ENCODE measurements at places on chromosomes 4 and X. TPM values are rescaled to one million over a fixed set of nuclear protein-coding genes. Genes with fewer than 3 reads are reported as not detected.

Gene GLRB
- polyA plus RNA-seq: 15.5 TPM

Gene EVC2
- polyA plus RNA-seq: 9.9 TPM

- no peak for DNase-seq
These were observed 164.8 kb upstream of the PITX2 start for GRCh38 chr4:110787707-110788106.

DNA sequence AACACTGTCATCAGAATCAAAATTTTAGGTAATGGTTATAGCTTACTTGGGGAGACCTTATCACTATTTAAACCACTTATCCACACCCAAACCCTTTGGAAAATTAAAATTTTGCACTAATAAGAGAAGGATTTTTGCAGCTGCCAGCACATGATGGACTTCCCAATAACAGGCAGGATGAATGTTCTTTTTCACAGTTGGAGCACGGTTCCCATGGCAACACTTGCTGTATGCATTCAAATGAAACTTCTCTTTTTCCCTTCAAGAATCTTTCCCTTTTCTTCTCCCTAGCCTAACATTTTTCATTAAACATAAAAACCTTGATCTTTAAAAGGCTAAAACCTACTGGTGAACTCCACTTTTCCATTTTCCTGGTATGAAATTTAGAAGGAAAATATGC, 768.2 kb downstream of the KCTD8 start:
- no peak for DNase-seq

GRCh38 chr4:102560115-102560514, 59.0 kb downstream of the NFKB1 start:
- no peak for DNase-seq

Gene FSTL5
- polyA plus RNA-seq: 2.3 TPM

Gene FGF13
- 14.2 TPM for polyA plus RNA-seq

DNA sequence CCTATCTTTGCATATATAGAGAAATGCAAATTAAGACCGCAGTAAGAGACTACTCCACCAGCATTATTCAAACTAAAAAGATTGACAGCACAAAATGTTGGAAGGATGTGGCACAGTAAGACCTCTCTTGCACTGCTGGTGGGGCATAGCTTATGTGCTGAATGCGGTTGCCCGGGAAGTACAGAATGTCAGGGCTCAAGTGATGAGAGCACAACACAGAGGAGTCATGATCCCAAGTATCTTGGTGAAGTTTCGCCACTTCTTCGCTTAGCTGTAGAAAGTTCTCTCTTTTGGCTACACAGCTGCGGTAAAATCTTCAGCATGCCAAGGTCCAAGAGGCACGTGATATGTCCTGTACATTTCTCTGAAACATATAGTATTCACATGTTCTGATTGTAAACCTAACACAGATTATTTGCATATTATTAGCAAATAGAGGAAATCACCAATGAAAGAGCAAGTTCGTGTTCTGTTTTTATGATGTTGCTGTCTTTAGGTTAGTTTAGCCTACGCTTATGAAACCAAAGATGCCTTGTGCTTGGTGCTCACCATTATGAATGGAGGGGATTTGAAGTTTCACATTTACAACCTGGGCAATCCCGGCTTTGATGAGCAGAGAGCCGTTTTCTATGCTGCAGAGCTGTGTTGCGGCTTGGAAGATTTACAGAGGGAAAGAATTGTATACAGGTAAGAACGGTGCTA, 55.0 kb downstream of the HTT-AS start:
- DNase-seq: no peak

Gene KDR
- polyA plus RNA-seq: 48.6 TPM

GRCh38 chr4:22635692-22636091, 57.0 kb upstream of the GBA3 start:
- DNase-seq: no peak

Gene C4orf51
- polyA plus RNA-seq: not detected

- no peak for DNase-seq
These were observed 114.0 kb downstream of the DCTD start for GRCh38 chr4:182803235-182803634.

GRCh38 chr4:1833307-1834046, 22.5 kb downstream of the LETM1 start:
- no peak for DNase-seq

GRCh38 chr4:124083711-124084110, 628.8 kb downstream of the ANKRD50 start:
- no peak for DNase-seq

DNA sequence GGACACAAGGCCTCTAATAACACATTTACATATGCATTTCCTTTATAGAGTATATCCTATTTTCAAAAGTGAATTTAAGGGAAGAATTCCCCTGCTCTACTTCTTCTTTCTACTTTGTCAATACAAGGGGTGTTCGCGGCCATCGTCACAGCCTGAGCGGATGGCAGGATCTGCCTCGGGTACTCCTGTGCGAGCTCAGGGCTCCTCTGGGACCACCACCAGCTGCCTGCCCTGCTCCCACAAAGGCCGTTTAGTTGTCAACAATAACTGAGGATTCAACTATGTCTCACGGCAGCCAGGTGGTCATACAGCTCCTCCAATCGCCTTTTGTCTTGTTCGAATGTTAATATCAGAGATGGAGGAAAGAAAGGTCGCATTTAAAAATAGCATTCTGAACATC, 228.2 kb upstream of the TENM3 start:
- no peak for DNase-seq

- no peak for DNase-seq
These were observed 14.4 kb upstream of the CXCL8 start for GRCh38 chr4:73725985-73726384.

DNA sequence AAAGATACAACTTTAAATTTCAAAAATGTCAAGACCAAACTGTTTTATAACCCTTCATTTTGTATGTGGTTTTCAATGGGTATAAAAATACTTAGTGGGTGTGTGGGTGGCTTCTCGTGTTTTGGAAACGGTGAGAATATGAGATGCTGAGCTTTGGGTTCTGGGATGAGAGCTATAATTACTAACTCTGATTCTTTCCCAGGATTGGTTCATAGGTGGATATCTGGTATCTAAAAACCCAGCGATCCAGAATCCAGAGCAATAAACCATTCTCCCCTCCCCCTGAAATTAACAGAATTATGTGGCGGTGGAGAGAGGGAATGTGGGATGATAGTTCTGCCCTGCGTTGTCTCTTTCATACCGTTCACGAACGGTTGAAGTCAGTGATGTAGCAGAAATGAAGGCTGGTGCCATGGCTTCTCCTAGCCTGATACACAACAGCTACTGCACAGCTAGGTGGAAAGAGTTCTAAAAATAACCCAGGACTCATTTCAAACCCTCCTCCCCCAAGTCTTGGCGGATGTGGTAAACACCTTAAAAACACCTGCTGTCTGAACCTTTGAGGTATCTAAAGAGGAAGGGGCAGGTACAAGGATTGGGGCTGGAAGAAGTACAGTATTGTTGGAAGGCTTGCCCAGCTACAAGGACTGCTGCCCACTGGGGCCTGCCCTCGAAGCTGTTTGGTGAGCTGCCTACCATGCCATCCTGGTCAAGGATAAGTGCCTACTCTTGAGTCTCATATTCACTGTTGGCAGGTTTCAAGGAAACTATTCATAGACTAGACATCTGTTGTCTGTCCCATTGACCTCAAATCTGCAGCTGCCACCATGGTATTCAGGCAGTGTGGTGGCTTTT, 44.5 kb downstream of the SEPTIN11 start:
- no peak for DNase-seq

Gene PPP1R3F
- 4.8 TPM for polyA plus RNA-seq

GRCh38 chr4:154506253-154506652, 14.7 kb upstream of the DCHS2 start:
- DNase-seq: no peak

DNA sequence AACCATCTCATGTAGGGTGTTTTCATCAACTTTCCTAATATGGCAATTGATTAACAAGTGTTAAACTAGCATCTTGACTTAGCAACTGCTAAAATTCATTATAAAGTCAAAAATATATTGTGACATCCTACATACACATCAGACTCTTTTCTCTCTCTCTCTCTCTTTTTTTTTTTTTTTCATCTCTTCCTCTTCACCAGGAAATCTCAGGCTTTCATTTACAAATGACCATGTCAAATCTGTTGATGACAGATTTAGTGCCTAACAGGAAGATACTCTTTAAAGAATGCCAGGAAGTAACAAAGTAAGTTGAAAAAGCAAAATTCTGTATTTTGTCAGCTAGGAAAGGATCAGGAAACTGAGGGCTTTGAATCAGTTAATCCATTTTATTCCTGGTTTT, 365.5 kb downstream of the PCDH7 start:
- no peak for DNase-seq

DNA sequence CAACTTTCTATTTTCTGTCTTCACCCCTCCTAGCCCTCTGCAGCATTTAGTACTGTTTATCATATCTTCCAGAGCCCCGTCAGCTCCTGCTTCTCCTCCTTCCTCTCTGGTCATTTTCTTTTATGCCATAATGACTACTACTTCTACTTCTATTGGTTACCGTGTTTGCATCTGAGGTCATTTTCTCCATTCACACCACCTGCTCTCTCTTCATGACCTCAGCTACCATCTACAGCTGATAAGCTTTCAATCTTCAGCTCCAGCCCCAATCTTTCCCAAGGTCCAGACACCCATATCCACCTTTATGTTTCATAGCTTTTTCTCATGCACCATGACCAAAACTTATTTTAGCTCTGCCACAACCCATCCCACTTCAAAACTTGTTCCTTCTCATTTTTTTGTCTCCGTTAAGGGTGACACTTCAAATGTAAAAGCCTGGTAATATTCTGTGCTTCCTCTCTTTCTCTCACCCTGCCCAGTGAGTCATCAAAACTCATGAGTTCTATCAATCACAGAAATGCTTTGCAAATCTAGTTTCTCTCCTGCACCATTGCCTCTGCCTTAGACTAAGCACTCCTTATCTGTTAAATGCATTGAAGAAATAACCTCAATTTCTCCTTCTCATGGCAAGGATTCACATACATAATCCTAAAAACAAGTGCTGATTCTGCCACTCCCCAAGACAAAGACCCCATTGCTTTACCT, 71.3 kb upstream of the IQCM start:
- no peak for DNase-seq

DNA sequence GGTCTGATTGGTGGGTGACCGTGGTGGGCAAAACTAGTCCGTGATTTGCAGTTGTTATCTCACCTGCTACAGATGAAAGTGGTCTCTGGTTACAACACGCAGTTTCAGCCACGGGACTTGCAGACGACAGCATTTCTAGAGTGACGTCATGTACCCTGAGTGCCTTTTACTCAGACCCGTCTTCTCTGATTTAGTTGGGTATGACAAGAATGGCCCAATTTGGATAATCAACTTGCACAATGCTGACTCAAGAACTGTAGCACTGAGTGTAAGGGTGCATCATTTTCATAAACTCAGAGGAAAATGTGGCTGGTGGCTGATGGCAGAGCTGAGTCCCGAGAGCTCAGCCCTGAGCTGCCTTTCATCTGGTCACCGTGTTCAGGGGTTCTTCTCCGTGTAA, 281.4 kb upstream of the FRG1 start:
- no peak for DNase-seq

Gene SMR3B
- not detected for polyA plus RNA-seq

Gene PPEF2
- not detected for polyA plus RNA-seq

- DNase-seq: no peak
These were observed 369.7 kb upstream of the TRAM1L1 start for GRCh38 chr4:117455088-117455487.

DNA sequence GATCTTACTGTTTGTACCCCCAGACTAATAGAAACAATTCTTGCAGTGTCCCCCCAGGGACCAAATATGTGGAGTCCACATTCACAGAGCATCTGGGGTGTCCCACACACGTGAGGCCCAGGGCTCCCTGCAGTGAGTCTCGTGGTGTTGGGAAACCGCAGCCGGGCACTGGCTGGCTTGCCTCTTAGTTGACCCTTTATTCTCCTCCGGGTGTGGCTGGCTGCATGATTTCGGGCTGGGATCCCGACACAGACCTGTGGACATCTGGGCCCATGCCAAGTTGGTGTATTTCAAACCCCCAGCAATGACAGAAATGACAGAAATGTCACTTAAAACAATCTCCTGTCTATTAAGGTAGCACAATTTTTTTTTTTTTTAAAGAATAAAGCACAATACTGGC, 15.6 kb upstream of the CLDN24 start:
- no peak for DNase-seq

GRCh38 chr4:168101026-168101425, 8.7 kb downstream of the ANXA10 start:
- DNase-seq: no peak

- no peak for DNase-seq
These were observed 84.3 kb downstream of the SPRY1 start for GRCh38 chr4:123480706-123481418.

- no peak for DNase-seq
These were observed 478.5 kb downstream of the STPG2 start for GRCh38 chr4:97664741-97665140.

Gene ZNF827
- 39.3 TPM for polyA plus RNA-seq

Gene SMIM43
- polyA plus RNA-seq: 0.63 TPM

- no peak for DNase-seq
These were observed 117.7 kb upstream of the PNPLA4 start for GRCh38 chrX:8044947-8045346.

GRCh38 chr4:38163216-38164006, 203.2 kb downstream of the PTTG2 start:
- DNase-seq: no peak

DNA sequence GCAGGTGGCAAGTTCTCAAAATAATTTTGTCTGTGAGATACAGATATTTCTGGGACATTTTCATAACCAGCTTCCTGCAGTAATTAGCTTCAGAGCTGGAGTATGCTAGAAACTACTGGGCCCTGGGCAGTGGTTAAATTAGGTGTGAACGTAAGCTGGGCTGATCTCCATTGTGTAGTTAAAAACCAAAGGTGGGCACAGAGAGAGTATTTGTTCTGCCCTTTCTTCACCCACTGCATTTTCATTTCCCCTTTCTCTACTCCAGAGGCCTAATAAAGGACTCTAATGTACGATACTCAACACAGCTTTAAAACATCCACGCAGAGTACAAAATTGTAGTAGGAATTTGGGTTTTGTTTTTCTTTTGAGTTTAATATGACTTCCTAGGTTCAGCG, 252.7 kb downstream of the SPRY1 start:
- DNase-seq: no peak

DNA sequence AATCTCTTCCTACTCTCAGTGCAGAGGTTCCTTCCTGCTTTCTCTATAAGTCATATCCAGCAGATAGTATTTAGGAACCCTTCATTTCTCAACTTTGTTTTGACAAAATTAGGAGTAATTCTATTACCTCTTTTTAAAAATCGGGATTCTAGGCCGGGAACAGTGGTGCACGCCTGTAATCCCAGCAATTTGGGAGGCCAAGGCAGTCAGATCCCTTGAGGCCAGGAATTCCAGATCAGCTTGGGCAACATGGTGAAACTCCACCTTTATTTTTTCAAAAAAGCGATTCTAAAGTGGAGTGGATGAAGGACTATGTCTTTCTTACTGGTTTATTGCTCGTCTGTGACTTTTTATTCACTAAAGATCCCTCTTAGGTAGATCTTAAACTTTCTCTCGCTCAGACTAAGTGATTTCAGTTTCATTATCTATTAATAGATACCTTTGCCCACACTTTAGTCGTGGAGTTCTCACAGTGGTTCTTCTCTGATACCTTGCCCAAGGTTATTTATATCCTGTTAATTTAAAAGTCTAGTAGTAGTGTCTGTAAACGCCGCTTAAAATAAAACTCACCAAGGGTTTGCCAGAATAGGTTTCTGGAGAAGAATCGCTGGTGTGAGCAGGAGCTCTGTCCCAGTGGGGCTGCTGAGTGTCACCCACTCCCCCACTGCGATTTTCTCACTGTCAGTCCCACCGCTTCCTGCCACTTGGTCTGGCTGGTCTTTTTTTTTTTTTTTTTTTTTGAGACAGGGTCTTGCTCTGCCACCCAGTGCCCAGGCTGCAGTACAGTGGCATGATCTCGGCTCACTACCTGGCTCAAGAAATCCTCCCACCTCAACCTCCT, 27.0 kb upstream of the TMEM131L start:
- DNase-seq: no peak
